ENCODE measurements at places on chromosomes 1 and 21. TPM values are rescaled to one million over a fixed set of nuclear protein-coding genes. Genes with fewer than 3 reads are reported as not detected.

DNA sequence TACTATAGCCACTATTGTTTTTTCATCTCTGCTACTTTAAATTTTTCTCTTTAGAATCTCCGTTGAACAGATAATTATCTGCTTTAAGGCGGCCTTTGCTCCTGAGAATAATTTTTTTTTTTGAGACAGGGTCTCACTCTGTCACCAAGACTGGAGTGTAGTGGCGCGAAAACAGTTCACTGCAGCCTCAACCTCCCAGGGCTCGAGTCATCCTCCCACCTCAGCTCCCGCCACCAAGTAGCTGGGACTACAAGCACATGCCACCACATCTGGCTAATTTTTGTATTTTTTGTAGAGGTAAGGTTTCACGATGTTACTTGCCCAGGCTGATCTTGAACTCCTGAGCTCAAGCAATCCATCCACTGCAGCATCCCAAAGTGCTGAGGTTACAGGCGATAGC, 28.6 kb downstream of the TRIT1 start:
- no peak overlapping the region for H3K27ac ChIP-seq
- H3K4me1 ChIP-seq: peaks cover 6% of the 10 kb centered on the region
- H3K4me3 ChIP-seq: no peak overlapping the region
- DNase-seq: no peak

The CFAP74 gene
- not detected for total RNA-seq

- H3K4me1 ChIP-seq: no peaks in the 10 kb centered on the region
- no peak overlapping the region for H3K27ac ChIP-seq
- H3K4me3 ChIP-seq: no peak overlapping the region
- H3K27me3 ChIP-seq: peaks cover 6% of the 10 kb centered on the region
- no peak for DNase-seq
Observed at GRCh38 chr21:32861866-32862265, 90.3 kb upstream of the PAXBP1 start.

The LAD1 gene
- not detected for total RNA-seq

DNA sequence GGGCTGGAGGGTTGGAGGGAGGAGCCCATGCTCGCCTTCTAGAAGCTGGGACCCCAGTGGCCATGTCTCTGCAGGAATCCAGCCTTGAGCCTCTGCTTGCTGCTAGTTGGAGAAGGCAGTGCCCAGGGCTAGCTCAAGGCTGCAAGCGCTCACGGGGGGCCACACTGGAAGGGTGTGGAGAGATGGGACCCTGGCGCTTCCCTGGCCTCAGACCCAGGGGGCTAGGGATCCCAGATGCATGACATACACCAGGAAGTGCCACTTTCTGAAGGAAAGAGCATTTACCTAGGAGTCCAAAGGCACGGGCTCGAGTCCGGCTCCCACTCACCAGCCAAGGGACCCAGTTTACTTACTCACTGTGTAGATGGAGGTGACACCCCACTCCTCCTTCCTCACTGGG, 32.6 kb downstream of the NENF start:
- H3K4me3 ChIP-seq: no peak overlapping the region
- no peaks in the 10 kb centered on the region for H3K36me3 ChIP-seq
- H3K27ac ChIP-seq: no peak overlapping the region
- DNase-seq: peak; percentile 55
- no peaks in the 10 kb centered on the region for H3K27me3 ChIP-seq

The RWDD3 gene
- total RNA-seq: 17.1 TPM

- H3K4me3 ChIP-seq: peak overlapping the region; percentile 7
- H3K27ac ChIP-seq: peak overlapping the region; percentile 97
- no peaks in the 10 kb centered on the region for H3K27me3 ChIP-seq
- peaks cover 58% of the 10 kb centered on the region for H3K4me1 ChIP-seq
- peaks cover 13% of the 10 kb centered on the region for H3K36me3 ChIP-seq
Observed at GRCh38 chr1:19651141-19651737, 7.1 kb downstream of the NBL1 start.

DNA sequence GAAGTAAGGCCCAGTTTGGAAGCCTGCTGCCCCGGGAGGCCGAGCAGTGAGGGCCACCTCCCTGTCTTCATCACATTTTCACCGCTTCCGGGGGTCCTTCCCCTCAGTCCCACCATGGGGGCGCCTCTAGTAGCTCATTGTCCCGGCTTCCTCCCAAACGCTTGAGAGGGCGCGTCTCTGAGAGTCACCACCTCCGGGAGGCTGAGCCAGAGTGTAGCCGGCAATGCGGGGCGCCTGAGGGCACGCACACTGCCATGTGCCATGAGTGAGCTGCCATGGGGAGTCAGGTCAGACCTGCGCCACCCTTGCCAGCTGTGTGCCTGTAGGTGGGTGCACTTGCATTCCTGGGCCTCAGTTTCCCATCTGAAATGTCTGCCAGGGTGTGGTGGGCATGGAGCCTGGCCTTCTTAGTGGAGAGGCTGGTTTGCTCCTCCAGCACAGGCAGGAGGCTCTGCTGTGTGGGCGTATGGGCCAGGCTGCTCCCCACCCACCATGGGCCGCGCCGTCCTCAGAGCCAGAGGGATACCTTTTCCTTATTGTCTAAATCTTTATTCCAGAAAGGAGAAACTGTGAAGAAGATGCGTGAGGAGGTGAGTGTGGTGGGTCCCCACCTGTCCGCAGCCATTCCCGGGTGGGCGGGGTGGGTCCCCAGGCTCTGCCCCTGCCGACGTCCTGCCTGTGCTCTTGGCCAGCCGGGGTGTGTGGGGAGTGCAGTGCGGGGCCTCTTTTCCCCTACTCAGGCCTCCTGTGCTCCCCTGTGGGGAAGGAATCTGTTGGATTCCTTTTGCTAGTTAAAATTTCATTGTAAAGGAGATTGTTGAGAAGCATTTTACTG, 81.3 kb upstream of the COL6A1 start:
- H3K27ac ChIP-seq: no peak overlapping the region
- H3K27me3 ChIP-seq: no peaks in the 10 kb centered on the region
- DNase-seq: no peak
- H3K4me3 ChIP-seq: no peak overlapping the region

DNA sequence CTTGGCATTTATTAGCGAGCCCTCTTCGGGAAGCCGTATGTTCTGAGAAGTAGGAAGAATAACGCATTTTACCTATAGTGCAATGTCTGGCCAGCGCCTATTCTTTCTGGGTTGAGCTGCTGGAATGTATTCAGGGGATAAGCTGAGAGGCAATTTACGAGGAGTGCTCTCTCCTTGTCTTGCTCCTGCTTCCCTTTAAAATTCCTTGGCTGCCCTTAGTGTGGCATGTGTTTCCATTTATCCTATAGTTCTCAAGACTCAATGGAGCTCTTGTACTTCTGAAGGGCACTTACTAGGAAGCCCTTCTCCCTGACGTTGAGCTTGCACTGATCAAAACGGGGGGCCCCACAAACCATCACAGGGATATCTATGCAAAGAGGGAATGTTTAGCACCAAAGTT, 364.6 kb downstream of the DISC1 start:
- peak overlapping the region; percentile 48 for H3K27ac ChIP-seq
- no peak overlapping the region for H3K4me3 ChIP-seq
- H3K36me3 ChIP-seq: no peaks in the 10 kb centered on the region
- peaks cover 5% of the 10 kb centered on the region for H3K4me1 ChIP-seq
- H3K27me3 ChIP-seq: no peaks in the 10 kb centered on the region

DNA sequence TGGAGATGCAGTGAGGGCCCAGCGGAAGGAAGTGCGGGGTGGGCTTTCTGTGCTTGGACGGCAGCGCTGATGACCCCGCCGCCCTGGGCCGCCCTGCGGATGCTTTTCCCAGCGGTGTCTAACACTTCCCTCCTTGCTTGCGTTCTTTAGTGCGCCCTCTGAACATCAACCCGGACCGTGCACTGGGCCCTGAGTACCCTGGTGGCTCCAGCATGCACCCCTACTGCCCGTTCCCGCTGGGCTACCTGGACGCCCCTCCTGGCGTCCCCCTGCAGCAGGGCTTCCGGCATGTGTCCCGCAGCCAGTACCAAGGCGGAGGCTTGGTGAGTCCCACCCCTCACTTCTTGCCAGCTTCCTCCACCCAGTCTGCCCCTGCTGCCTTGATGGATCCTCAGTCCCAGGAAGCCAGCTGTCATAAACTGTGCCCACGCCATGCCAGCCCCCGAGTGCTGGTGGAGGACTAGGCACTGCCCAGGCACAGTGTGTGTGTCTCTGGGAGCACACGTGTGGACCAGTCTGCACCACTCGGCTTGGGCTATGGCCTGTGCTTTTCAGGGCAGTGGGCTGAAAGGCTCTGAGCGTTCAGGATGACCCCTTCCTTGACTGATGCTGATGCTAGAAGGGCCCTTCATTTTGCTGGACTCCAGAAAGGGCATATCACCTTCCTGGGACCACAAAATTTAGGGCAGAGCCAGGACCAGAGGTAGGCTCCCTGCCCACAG, 2.3 kb downstream of the DMRTB1 start:
- H3K4me3 ChIP-seq: no peak overlapping the region
- H3K4me1 ChIP-seq: no peaks in the 10 kb centered on the region
- H3K27ac ChIP-seq: no peak overlapping the region
- DNase-seq: no peak
- no peaks in the 10 kb centered on the region for H3K27me3 ChIP-seq
- H3K36me3 ChIP-seq: no peaks in the 10 kb centered on the region

DNA sequence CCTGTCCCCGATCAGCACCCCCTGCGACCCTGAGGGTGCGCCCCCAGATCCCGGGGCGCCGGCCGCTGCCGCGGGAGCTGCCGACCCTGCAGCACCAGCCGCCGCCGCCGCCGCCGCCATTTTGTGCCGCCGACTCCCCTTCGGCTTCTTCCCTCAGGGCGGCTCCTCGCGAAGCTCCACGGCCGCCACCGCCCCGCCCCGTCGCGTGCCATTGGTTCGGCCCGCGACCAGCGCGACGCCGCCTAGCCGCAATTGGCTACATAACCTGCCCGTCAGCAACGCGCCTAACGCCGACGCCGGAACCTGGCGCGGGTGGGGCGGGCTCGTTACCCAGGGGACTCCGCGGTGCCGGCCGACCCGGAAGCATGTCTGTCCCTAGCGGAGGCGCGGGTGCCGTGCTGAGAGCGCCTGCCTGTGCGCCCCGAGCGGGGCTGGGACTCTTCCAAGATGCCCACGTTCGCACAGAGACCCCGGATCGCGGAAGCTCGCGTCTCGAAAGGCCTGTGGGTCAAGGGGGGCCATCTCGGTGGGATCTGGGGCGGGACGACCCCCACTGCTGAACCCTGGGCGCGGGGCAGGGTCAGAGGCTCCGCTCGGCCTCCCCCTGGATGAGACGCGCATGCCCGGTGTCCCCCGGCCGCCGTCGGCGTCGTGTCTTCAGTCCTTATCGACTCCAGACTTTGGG, at the start of gene CCNL2:
Gene CCNL2 (minus strand): TSS at position 149 of the 685 bp plus-strand sequence. CDS start 29 bp downstream, at position 120.
- DNase-seq: peak; percentile 99
- H3K4me1 ChIP-seq: no peaks in the 10 kb centered on the region
- H3K27me3 ChIP-seq: no peaks in the 10 kb centered on the region

- DNase-seq: no peak
- no peak overlapping the region for H3K4me3 ChIP-seq
Observed at GRCh38 chr1:22410928-22411495, 40.6 kb upstream of the ZBTB40 start.

The HSD3B2 gene
- total RNA-seq: not detected

GRCh38 chr1:26582836-26583460, 53.4 kb downstream of the RPS6KA1 start:
- no peak for DNase-seq
- no peaks in the 10 kb centered on the region for H3K27me3 ChIP-seq
- no peaks in the 10 kb centered on the region for H3K4me1 ChIP-seq
- no peaks in the 10 kb centered on the region for H3K36me3 ChIP-seq
- no peak overlapping the region for H3K4me3 ChIP-seq
- no peak overlapping the region for H3K27ac ChIP-seq

- H3K36me3 ChIP-seq: no peaks in the 10 kb centered on the region
- no peak for DNase-seq
- H3K27me3 ChIP-seq: no peaks in the 10 kb centered on the region
- H3K4me1 ChIP-seq: peaks cover 2% of the 10 kb centered on the region
- H3K4me3 ChIP-seq: no peak overlapping the region
Observed at GRCh38 chr1:208455821-208456220, 211.6 kb upstream of the PLXNA2 start.

The PTCH2 gene
- 0.68 TPM for total RNA-seq

The C1orf87 gene
- total RNA-seq: not detected

The APOBEC4 gene
- not detected for total RNA-seq

- no peak overlapping the region for H3K27ac ChIP-seq
- no peaks in the 10 kb centered on the region for H3K36me3 ChIP-seq
- no peak for DNase-seq
- H3K27me3 ChIP-seq: no peaks in the 10 kb centered on the region
Observed at GRCh38 chr1:55723001-55723400, 507.8 kb upstream of the USP24 start.
